ENCODE measurements at places on chromosomes 6 and 20.

GRCh38 chr6:149050160-149050559, 267.4 kb upstream of the TAB2 start:
- DNase-seq = no peak

DNA sequence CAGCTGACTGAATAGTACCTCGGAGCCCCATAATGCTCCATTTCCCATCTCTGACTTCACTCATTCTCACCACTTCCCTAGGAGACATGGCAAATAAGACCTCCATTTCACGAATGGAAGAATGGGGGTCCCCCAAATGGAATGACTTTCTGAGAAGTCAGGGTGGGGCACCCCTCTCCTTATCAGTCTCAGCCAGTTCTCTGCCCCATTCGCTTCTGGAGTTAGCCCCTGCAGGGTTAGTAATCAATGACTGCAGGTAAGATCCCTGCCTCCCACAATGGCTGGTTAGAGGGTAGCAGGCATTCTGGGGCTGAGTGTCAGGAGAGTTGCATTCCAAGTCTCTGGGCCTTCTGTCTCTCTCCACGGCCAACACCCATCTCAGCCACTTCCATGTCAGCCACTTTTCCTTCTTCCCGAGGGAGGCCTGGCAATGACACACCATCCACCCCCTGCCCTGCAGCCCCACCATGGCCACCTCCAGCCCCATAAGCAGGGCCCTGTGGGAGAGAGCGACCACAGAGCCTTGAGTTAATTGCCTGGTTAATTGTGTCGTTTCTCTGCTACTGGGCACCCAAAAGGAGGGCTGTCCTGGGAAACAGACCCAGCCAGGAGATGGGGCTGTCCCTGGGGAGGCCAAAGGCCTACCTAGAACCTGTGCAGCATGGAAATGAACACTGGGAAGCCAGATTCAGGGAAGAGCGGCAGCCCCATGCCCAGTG, 13.4 kb downstream of the CCDC167 start:
- no peak for DNase-seq

DNA sequence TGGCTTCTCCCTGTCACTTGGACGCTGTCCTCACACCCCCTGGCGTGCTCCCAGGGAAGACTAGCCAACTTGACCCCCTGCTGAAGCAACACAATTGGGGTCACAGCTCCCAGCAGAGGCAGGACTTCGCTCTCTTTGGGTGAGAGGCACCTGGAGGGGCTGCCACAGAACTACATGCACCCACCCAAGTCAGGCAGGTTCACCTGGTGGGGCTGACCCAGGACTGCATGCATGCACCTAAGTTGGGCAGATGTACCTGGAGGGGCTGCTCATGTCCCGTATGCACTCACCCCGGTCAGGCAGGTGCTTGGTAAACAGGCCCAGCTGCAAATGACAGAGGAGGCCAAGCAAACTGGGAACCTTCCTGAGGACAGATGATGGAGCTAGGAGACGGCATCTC, 154.3 kb upstream of the RPS6KA2 start:
- no peak for DNase-seq

DNA sequence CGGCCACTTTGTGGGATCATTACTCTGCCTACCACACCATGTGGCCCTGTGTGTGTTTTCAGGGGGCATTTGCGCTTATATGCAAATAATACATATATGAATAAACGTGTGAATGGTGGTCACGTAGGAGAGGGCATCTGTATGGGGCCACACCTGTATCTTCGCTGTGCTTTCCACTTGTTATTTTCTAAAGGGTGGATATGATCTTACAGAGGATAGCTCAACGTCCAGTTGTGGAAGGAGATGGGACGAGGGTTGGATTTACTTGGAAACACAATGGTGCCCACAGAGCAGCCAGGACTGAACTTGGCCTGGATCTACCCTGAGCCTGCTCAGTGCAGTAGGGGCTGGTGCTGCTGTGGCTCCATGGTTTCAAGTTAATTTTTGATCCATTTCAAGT, 93.3 kb downstream of the YTHDF1 start:
- DNase-seq = no peak

DNA sequence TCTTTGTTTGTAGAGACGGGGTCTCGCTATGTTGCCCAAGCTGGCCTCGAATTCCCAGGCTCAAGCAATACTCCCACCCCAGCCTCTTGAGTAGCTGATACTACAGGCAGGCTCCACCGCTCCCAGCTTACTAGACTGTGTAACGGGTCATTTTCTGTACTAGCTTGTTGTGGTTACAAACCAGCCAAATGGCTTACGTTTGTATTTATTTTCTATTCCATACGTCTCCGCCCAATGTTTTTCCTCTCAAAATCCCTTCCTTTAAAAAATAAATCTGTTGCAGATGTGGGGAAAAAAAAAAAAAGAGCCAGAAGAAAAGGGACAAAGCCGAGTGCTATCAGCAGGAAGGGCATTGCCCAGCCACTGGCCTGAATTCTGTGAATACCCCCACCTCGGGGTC, 41.6 kb downstream of the PRND start:
- no peak for DNase-seq

All from AG04449 (cell line).